Head of caudate nucleus (tissue), 42 donors: ENCODE measurements at places on chromosomes 3 and 15.

DNA sequence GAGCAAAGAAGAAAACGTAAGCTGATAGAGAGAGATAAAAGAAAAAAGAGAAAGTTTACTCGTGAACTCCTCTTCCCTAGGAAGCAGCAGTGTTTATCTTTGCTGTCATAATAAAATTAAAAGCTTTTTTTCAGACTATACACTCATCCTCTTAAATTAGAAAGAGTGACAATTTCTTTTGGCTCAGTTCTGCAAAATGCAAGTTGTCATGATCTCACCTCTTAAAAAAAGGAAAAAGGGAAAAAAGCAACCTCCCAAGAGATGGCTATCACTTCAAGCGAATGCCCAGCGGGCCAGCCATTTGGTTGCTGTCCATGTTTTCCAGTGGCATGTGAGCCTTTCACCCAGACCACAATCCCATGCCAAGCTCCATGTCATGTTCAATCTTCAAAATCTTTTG, 7.0 kb upstream of the THBS1 start:
- no peak for DNase-seq

DNA sequence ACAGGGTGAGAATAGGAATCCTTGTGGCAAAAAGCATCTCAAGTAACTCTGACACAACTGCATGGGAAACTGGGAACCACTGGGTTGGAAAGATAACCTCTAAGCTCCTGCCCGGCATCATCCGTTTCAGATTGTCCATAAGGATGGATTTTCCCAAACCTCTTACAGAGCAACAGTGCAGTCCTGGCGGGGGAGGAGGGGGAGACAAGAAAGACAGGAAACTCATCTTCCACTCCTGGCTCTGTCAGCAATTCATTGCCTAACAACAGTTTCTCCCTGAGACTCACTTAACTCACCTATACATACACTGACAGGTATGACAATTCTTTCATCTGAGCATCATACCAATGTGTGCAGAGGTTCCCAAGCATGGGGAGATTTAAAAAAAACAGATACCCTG, 279.0 kb downstream of the RPLP1 start:
- no peak for DNase-seq

DNA sequence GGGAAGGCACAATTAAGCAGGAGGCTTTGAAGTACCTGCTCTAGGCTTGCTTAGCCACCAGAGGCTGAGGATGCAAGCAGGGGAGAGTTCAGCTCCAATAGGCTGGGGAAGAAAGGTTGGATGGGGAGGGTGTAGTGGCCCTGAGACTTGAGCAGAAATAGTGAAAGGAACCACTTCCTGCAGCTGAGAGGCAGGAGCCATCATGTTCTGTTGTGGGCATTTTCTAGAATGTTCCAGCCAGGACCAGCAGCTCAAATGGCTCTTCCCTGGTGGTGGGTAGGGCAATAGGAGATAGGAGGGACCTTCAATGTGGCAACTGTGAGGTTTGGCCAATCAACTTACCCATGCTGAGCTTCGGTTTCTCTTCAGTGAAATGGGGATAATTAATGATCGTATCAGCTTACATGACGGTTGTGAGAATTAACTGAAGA, 79.1 kb upstream of the CGNL1 start:
- no peak for DNase-seq

DNA sequence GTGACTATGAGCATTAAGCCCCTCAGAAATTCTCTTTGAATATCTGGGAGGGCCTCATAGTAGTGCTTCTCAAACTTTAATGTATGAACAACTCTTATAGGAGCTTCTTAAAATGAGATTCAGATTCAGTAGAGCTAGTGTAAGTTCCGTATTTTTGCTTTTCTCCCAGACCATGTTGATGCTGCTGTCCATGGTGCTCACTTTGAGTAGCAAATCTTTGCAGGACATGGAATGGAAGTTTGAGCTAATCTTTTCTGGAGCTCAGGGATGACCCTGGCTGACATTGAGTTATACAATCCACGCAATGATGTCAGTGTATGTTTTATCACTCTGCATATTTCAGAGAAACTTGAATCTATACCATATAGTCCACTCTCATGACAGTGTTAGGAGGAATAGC, 134.2 kb downstream of the OTOL1 start:
- DNase-seq = no peak

- no peak for DNase-seq
Measured at GRCh38 chr3:155302891-155303290, 9.4 kb upstream of the STRIT1 start.

DNA sequence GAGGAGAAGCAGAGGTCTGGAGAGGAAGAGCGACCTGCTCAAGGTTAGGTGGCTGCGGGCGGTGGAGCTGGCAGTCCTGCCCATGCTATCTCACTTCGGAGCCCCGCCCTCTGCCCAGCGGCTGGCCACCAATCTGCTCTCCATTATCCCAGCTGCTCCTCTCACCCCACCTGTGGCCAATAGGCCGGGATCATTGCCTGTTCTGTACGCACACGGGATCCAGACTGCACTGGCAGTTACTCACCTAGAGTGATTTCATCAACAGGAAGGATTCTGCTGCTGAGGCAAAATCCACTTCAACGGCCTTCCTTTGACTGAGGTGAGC, 100.6 kb downstream of the TLE3 start:
- DNase-seq = no peak

DNA sequence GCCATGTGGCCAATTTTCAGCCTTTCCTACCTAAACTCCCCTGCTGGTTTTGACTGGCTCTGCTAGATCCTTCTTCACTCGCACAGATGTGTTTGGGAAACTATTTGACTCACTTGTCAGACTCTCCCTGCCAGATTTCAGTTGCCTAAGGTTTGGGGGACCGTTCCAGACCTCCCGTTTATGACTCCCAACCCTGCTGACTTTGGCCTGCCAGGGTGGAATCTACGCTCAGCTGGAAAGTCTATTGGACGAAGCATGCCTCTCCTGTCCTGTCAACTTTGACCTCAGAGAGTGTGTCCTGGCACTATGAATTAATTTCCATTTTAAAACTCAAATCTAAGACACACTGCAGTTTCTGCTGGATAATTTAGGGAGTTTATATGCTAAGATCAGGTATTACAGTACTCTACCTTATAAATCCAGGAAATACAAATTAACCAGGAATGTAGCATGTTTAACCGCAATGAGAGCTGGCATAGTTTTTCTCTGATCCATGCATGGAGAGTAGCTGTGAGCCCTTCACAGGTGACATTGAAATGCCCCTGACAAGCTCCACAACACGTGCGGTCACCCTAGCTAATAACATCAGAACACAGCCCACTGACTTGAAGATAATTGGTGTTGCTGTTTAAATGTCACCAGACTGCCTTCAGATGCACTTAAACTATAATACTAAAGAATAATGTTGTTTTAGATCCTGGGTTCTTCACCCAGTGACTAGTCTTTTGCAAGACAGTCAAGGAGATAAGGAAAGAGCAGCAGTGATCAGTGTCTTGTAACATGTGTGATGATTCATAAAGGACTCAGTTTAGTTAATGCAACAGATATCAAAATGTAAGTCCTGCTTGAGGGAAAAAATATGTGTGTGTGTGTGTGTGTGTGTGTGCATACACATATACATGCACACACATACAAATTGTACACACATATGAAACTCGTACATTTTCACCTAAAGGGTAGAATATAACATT, 223.0 kb upstream of the MCTP2 start:
- DNase-seq = no peak

DNA sequence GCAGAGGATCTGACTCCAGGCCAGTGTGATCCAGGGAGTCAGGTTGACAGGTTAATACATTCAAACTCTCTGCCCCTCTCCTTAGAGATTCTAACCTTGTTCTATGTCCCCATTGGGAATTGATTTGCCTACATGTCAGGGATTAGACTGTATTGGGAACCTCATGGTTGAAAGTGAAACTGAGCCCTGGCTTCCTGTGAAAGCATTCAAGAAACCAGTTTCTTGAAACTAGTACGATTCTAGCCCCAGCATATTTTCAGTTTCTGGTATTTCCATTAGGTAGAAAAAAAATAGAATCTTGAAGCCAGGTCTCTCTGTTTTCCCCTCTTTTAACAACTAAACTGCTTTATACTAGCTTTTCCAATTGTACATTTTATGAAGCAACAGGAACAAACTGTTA, 140.4 kb upstream of the ABI3BP start:
- DNase-seq = no peak

DNA sequence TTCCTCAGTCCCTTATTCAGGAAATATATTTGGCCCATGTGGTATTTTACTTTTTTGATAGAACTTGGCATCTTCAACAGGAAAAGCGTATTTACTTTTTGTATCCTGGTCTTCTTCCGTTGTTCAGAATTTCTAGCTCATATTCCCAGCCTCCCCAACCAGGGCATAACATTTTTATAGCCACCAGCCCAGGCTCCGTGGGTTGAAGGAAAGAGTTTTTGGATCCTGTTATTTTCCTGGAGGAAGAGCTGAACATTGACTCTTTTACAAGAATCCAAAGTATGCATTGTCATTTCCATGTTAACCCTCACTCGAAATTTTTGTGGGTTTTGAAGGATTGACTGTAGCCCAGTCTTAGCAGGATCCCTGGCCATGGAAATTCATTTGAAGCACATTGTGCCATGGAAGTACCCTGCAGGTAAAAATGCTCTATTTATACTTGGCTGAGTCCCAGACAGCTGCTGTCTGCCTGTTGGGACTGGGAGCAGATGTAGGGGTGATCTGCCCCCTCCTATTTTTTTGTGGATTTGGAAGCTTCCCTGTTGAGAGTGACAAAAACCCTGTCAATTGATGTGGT, 98.8 kb downstream of the AKAP13 start:
- DNase-seq = no peak

- DNase-seq = no peak
Measured at GRCh38 chr3:109081746-109082510, 36.0 kb downstream of the MORC1 start.

DNA sequence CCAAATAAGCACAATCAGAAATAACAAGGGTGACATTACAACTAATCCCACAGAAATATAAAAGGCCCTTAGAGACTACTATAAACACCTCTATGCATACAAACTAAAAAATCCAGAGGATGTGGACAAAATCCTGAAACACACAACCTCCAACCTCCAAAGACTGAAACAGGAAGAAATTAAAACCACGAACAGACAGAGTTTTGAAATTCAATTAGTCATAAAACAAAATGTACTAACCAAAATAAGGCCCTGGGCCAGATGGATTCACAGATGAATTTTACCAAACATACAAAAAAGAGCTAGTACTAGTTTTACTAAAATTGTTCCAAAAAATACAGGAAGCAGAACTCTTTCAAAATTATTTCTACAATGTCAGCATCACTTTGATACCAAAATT, 1043.6 kb downstream of the DIPK2A start:
- no peak for DNase-seq

GRCh38 chr3:18635215-18635614, 210.1 kb upstream of the SATB1 start:
- DNase-seq = no peak

GRCh38 chr3:157823050-157823449, 283.2 kb downstream of the SHOX2 start:
- no peak for DNase-seq

DNA sequence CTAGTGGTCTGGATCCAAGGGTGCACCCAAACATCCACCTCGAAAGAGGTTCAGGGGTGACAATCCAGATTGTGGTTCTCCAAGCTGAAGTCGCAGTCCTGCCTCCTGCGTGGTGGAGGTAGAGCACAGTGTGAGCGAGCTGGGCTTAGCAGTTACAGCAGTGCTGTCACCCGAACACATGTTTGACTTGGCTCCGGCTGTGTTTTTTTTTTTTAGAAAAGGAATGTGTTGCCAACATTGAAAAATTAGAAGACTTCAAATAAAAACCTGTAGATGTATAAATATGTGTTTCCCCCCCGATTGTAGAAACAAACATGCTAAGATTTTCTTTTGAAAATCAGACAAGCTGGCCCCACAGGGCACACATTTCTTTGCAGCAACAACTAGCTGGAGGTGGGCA, 530.8 kb downstream of the SHQ1 start:
- DNase-seq = no peak

DNA sequence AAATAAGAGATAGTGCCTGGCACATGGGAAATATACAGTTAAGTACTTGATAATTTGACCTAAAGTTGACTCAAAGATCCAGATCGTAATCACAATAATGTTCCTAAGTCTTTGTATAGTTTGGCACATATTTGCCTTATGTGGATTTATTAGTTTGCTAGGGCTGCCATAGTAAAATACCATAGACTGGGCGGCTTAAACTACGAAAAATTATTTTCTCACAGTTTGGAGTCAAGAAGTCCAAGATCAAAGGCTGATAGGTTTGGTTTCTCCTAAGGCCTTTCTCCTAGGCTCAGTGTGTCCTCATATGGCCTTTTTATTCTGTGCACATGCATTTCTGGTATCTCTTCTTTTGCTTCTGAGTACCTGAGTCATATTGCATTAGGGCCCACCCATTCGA, 453.7 kb downstream of the NAALADL2 start:
- no peak for DNase-seq

DNA sequence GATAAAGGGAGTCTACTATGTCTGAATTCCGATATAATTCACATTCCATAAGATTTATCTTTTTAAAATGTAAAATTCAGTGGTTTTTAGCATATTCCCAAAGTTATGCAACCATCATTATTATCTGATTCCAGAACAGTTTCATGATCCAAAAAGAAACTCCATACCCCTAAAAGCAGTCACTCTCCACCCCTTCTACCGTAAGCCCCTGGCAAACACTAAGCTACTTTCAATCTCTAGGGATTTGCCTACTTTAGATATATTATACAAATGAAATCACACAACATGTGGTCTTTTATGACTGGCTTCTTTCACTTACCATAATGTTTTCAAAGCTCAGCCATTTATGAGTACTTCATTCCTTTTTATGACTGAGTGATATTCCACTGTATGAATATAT, 65.6 kb downstream of the TMEM212 start:
- no peak for DNase-seq

GRCh38 chr3:181701096-181701495, 10.6 kb upstream of the SOX2 start:
- no peak for DNase-seq

- no peak for DNase-seq
Measured at GRCh38 chr3:66473692-66474091, 27.1 kb downstream of the LRIG1 start.

DNA sequence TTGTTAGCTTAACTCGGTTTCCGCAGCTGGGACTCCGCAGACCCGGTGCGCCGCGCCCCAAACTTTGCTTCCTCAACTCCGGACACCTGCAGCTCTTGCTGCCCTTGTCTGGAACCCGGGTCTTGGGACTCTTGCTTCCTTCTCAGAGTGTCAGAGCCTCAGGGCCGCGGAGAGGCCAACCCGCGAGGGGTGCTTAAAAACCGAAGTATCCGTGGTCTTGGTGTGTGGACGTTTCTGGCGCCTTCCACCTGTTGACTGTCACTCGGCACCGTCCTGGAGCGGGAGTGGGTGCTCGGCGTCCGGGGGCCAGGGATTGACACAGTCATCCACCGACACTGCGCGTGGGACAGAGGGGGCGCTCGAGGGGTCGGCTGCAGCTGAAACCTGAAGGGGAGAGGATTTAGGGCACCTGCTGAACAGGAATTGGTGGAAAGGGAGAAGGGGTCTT, 386 bp downstream of the SQOR start:
- DNase-seq = peak; percentile 18
